ENCODE measurements at places on chromosomes 2 and 18. TPM values are rescaled to one million over a fixed set of nuclear protein-coding genes. Genes with fewer than 3 reads are reported as not detected.

- no peak for DNase-seq
Measured at GRCh38 chr18:70197026-70197425, 8.5 kb downstream of the RTTN start.

The THSD7B gene
- polyA plus RNA-seq: 2.0 TPM

The MAP2 gene
- 5.8 TPM for polyA plus RNA-seq

DNA sequence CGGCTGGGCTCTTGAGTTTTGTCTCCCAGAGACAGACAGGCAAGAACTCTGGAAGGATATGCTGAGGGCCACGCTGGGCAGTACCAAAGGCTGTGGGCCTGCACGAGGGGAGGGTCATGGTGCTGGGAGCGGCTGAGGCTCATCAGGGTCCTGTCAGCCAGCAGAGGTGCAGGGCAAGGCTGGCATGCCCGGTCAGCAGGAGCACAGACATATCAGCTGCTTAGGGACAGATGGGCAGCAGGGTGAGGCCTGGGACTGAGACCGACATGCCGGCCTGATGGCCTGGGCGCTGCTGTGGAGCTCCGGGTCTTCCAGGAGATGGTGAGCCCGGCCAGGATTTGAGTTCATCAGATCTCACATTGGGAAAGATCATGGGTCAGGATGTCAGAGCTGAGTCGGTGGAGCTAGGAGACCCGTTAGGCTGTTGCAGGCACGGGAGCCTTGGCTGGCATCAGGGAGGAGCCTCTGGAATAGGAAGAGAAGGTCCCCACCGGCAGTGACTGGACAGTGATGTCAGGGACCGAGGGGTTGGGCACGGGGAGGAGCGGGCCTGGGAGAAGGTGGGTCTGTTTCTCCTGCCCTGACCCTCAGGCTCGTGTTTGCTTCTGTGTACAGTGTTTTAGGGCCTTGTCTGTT is 18.8 kb downstream of the CNDP2 start:
- no peak for DNase-seq

The KLHL41 gene
- polyA plus RNA-seq: 0.67 TPM

The ANKRD30BL gene
- not detected for polyA plus RNA-seq

- DNase-seq: peak; percentile 74
Measured at GRCh38 chr2:190468814-190469569, 60.8 kb downstream of the MFSD6 start.

DNA sequence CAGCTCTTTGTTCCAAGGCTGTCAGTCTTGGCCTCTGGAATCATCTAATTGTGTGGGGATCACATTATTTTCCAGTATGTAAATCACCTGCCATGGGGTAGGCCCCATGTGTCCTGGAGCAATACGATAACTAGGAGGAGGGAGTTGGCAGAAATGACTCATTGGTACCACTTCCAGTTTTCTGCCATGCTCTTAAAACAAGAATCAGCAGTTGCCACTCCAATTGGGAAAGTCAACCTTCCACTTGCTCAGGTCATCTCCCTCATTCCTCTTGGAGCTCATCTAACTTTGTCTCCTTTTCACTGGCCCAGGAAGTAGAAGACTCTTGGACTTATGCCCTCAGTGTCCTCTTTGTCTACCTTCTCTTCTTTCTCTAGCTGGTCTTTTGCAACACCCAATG is 487.0 kb downstream of the SLC4A3 start:
- DNase-seq: no peak

DNA sequence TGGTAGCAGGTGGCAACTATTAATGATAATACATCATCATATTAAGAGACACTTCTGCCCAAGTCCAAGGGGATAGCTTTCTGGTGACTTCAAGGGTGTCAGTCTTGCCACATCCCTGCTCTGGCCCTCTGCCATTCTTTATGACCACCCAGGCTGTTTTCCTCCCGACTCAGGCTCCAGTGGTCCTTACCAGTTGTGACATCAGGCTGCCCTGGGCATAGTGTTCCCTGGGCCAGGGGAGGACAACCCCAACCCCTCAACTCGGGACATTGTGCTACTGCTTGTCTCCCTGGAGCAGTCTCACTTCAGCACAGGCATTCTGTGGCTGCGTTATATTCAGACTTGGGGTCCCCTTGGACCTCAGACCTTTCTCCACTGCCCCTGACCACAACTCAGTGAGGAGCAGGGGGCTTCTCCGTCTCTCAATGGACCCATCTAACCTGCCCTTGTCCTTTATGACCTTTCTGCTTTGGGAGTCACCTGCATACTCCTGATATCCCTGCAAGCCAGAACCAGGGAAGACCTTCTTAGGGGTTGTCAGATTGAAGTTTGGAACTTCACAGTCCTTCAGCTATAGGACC is 12.8 kb downstream of the DNAJB2 start:
- no peak for DNase-seq

The RNF144A gene
- polyA plus RNA-seq: 5.4 TPM

DNA sequence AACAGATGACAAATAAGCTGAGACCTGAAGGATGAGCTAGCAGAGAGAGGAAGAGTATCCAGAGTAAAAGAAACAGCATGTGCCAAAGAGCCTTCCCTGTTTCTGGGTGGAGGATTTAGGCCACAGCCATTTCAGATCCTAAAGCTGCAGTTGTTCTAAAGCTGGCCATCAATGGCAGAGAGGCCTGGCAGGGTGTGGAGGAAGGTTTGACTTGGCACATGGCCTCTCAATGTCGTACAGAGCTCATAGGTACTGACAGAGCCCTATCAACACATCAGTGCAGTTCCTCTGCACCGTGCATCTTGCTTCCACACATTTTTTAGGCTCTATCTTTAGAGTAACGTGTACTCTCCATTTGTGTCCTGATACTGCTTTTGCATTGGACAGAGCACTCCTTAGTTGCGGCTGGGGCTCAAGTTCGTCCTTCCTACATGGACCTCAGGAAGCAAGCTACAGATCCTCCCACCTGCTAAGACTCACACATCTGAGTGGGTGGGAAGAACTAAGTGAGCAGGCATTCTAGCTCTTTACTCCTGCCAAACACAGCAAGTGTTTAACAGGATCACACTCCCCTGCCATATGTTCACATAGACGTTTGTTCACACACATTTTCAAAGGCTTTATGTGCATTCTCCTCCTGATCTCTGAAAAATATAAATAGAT is 3.0 kb upstream of the CHMP3 start:
- no peak for DNase-seq

The UGT1A5 gene
- polyA plus RNA-seq: not detected

DNA sequence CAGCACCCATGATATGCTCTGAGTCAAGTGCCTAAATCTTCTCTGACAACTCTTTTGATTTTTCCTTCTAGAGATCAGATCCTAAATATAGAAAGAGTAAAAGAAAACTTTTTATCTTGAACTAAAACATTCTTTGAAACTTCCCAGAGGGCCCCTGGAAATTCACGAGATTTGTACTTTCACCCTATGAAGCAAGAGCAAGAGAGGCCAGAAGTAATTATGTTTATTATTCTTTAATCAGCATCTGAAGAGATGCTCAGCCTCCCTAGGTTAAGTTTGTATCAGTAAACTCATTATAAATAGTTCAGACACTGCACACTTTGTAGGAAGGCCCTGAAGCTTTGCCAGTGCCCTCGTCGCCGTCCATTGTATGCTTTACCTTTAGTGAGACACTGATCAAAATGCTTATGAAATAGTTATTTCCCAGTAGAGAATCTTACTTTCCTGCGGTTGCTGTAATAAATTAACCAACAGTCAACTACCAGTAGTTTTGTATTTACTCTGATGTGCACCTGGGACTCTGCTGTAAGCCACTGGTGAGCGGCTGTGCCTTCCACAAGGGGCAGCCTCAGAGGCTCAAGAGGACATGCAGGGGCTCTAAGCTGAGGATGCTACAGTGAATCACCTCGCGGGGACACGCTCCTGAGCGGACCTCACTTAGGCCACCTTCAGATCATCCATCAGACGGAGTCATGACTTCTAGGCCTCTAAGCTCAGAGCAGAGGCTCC is 71.9 kb downstream of the BIN1 start:
- DNase-seq: no peak

- DNase-seq: no peak
Measured at GRCh38 chr2:61949714-61950560, 44.5 kb downstream of the COMMD1 start.

GRCh38 chr2:119431155-119431975 is at the start of gene TMEM37:
Gene TMEM37, plus strand, starts transcription at chr2:119431854. Its CDS starts 50 bp downstream, at chr2:119431904.
- peak; percentile 95 for DNase-seq

DNA sequence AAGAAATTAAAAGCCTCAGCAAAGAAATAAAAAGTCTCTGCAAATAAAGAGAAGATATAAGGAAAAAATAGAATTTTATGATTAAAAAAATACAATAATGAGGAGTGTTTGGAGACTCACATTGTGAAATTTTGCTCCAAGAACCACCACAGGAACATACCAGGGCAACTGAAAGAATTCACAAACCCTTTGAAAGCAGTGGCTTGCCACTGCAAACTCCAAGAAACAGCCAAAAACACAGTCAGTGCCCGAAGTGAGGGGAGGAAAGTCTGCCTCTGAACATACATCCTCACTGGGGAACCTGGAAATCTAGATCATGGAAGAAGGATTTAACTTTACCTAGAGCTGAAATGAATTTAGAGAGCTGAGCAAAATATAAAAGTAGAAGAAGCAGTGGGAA is 33.1 kb downstream of the EVA1A start:
- no peak for DNase-seq

- no peak for DNase-seq
Measured at GRCh38 chr2:54957321-54957999, 92.8 kb downstream of the RTN4 start.

DNA sequence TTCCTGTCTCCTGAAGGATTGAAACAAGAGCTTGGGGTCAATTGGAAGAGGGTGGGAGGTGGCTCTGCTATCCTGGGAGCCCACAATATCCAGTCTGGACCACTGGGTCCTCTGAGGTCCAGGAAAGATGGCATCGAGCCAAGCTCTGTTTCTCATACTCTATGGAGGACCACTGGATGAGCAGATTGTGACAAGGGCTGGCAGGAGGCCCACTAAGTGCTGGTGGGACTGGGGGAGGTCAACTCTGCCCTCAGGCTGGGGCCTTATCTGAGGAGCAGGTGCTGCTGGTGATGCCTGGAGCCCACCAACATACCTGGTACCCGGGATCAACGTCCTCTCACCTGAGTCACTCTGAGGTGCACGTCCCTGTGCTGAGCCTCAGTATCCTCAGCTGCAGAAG is 142.4 kb downstream of the NDUFA10 start:
- DNase-seq: no peak

GRCh38 chr2:172427990-172428831 is 825 bp downstream of the ITGA6 start:
- DNase-seq: peak; percentile 62

DNA sequence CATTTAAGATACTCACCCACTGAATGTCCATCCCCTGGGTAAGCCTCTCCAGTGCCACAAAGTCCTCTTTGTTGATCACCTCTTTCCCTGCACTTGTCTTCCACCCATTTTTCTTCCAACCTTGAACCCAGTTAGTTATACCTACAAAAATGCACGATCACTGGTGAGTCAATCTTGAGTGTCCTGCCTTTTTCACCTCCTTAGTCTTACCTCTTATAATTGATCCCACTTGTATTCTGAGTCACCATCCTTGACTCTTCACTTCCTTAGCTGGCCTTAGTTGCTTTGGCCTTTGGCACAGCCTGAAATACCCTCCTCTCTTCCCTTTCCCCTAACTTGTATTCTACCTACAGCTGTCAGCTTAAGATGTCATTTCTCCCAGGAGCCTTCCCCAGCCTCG is 10.2 kb downstream of the RNASEH1 start:
- no peak for DNase-seq

DNA sequence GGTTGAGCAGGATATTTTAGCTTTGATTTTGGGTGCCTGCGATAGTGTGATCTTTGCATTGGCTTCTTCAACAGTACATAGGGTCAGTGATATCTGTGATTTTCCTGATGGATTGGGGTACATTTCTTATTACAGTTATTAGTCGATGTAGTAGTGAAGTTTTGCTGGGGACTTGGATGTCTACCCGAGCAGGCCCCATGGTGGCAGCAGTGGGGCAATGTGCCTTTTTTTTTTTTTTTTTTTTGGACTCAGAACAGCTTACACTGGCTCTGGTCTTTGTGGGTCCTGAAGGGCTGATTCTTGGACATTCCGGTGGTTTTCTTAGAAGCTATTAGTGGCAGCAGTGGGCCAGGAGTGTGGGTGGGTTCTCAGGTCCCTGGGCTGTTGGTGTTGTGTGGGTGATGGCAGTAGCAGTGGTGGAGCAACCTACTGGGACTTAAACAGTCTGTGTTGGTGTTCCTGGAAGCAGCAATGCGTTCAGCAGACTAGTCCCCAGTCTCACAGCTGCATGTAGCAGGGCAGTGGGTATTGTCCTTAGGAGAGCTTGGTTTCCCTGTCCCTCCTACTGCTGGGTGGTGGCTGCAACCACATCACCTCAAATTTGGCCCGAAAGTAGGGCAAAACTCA is 53.7 kb upstream of the SLC4A10 start:
- no peak for DNase-seq

DNA sequence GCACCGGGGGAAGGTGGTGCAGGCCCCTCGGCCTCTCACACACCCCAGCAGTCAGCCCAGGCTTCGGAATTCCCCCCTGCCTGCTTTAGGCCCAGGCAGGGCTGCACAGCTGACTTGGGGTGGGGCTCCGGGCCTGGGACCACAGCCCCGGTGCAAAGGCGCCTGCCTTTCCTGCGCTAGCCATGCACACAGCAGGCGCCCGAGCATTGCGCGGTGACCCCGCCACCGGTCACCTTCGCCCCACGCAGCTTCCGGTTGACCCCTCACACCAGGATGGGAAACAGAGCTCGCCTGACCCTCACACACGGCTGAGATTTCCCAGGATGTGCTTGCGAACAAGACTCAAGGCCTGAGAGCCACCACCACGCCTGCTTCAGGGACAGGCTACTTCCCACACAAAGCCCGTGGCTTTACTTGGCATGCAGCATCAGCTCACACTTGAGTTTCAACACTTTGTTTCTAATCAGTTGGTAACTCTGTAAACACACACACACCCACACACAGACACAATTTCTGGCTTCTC is 46.0 kb downstream of the SLC66A2 start:
- no peak for DNase-seq

DNA sequence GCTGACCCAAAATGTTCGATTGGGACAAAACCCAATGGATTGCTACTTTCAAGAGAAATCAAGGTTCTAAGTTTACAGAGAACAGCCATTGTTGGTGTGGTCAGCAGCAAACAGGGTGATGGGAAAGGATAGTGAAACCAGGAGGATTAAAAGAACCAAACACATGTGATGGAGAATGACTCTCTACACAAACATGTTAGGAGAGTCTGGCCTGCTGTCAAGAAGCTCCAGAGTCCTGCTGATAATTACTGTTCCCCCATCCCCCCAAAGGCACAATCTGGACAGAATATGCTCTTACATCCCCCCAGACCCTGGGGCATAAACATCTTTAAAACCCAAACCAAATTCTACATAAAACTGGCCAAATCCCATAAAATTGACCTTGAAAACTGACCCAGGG is 32.0 kb upstream of the ACYP2 start:
- DNase-seq: no peak

DNA sequence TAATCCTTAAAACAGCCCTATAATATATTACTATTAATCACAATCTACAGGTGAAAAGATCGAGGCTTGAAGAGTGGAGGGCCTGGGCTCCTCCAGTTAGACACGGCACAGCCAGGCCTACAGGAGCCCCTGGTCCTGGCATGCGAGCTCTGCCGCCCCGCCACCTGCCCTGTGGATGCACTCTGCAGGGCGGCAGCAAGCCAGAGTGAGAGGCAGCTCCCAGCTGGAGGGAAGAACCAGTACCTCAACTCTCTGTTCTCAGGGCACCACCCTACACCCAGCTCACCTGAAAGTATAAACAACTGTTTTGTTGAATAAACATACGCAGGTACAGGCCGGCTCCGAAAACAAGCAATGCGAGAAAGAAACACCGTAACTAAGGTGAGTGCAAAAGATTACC is 34.6 kb downstream of the EIPR1 start:
- DNase-seq: no peak

Measured in hepatocyte (in vitro differentiated cells).